ENCODE measurements at places on chromosomes 13 and 19. TPM values are rescaled to one million over a fixed set of nuclear protein-coding genes. Genes with fewer than 3 reads are reported as not detected.

DNA sequence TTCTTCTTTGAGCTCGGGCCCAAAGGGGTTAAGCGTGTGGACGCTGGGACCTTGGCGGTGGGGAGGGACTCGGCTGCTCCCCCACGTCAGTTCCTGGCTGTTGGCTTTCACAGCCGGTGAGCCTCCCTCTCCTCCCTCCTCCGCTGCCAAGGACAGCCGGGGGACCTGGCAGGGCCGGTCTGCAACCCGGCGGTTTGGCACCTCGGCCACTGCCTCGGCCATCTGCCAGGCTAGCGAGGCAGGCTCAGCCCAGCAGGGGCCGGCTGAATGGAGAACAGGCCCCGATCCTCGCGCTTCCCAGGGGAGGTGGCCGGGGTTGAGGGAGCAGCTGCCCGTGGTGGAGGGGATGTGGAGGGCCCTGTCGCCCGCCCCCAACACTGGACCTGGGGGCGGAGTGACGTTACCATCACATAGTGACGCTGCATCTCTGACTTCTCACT is 5.0 kb downstream of the TLE5 start:
- DNase-seq: no peak

DNA sequence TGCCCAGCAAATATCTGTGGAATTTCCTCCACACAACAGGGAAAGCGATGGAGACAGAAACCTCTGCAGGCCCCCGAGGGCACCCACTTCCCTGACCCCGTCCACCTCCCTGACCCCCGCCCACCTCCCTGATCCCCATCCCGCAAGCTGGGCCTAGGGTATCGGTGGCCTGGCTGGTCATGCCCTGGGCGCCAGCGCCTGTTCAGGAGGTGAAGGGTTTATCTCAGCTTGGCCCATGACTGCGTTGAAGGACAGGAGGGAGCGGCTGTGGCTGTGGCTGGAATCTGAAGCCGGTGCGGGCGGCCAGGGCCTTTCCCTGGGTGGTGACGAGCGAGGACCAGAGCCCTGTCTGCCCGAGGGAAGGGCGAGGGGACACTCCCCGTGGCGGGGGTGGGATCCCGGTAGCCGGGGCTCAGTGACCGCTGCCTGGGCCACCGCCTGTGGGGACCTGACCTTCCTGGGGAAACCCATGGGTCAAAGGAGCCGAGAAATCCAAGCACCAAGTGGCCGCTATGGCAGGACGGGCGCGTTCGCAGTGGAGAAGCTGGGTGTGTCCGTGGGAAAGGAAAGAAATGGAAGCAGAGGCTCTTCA is 20.7 kb downstream of the GAS6 start:
- no peak for DNase-seq

GRCh38 chr19:2170219-2170618 is 6.5 kb downstream of the DOT1L start:
- DNase-seq: no peak

- no peak for DNase-seq
Measured at GRCh38 chr13:77056382-77056781, 29.4 kb upstream of the FBXL3 start.

DNA sequence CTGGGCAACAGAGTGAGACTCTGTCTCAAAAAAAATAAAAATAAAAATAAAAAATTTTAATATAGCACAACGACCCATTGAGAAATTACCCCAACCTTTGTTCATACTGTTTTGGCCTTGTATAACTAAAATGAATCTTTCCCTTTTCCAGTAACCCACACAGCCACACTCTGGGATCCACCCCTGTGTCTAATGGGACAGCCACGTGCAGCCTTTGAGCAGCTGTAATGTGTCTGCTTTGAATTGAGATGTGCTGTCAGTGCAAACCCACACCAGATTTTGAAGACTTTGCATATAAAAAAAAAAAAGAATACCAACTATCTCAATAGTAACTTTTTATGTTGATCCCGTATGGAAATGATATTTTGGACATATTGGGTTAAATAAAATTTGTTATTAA is 112.7 kb upstream of the UBL3 start:
- no peak for DNase-seq

GRCh38 chr19:15911599-15912235 is 13.8 kb upstream of the CYP4F2 start:
- DNase-seq: no peak

DNA sequence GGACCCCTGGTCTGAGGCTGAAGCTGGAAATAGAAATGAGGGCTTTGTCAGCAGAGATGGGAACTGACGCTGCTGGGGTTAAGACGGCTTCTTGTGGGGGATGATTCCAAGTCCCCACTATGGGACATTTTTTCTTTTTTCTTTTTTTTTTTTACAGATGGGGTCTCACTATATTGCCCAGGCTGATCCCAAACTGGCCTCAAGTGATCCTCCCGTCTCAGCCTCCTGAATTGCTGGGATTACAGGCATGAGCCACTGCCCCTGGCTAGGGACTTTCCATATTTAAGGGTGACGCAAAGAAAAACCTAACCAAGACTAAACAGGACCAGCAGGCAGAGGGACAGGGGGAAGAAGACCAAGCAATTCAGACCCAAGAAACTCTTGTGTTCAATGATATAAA is 10.0 kb downstream of the LRFN3 start:
- DNase-seq: no peak

DNA sequence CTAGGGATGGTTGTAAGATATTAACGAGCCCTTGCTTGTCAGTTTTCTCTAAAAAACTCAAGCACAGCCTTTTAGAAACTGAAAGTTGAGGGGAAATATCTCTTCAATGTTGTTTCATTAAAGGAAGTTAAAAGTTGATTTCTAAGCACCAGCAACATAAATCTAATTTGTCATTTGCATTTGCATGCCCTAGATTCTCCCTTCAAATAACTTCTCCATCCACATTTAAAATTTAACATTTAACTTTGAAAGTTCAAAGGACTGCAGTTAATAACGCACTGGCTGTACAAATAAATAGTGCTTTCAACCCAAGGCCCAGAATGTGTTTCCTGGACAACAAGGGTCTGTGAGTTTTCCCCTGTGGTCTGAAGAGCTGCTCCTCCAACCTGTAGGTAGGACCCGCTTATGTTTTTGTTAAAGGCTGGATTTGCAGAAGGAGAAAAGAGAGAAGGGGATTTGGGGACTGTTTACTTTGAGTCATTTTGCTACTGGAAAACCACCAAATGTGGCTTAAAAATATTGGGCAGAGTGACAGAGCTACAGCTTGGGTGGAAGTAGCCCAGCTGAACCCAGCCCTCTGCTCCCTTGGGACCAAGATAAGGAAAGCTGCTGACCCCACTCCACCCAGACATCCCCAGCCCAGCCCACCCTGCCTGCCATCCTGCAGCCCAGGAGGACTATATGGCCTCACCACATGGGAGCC is 39.8 kb downstream of the TNFRSF19 start:
- no peak for DNase-seq

- DNase-seq: no peak
Measured at GRCh38 chr19:22628401-22628800, 5.7 kb upstream of the ZNF492 start.

GRCh38 chr13:102970542-102970941 is 95.7 kb downstream of the SLC10A2 start:
- no peak for DNase-seq

GRCh38 chr13:87078947-87079795 is 592.0 kb upstream of the SLITRK5 start:
- no peak for DNase-seq

- no peak for DNase-seq
Measured at GRCh38 chr13:44498502-44498901, 77.6 kb downstream of the TSC22D1 start.

GRCh38 chr19:43485951-43486350 is 18.6 kb downstream of the PHLDB3 start:
- no peak for DNase-seq

DNA sequence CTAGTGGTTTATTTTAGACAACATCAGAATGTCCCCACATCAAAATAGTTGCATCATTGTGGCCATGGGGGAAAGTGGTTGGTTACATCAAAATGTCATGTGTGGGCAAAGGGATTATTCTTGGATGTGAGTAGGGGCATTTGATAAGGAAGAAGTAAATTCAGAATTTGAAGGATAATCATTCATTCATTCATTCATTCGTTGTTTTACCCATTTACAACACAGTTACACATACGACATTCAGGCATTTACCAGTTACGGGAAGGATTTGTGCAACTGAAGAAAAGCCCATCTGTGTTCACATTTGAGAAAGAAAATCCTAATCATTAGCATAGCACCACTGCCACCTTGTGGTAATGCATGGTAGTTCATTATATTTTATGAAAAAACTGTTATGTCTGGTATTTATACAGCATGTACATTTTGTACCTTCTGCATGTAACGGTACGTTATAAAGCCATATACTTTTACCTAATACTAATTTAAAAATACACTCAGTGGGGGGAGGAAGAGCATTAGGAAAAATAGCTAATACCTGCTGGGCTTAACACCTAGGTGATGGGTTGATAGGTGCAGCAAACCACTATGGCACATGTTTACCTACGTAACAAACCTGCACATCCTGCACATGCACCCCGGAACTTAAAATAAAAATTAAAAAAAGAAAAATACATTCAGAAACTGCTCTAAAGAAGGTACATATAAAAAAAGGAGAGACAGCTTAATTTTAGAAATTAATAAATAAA is 62.1 kb downstream of the DGKH start:
- DNase-seq: no peak

DNA sequence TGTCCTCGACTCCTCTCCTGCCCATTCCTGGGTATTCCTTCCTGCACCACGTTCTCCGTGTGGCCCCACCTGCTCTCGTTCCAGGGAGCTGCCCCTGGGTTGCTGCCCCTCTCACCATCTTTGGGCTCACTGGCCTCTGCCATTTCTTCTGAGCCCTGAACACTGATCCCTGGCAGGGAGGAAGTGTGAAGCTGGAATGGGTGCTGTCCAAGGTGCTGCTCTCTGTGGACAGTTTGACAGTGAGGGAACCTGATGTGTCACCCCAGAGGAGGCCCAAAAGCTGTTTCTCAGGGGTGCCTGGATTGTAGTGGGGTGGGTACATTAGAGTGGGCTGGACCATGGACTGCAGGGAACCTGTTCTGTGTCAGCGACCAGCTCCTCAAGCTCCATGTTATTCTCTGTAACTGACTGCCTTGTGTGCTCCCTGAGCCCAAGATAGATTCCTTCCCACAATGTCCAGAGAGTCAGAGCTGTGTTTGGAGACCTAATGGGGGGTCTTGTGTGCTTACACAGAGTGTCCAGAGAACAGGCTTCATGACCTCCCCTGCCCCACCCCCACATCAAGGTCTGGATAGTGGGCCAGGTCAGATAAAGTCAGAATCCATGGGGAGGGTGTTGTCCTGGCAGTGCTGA is 7.2 kb upstream of the CEACAM8 start:
- DNase-seq: no peak

DNA sequence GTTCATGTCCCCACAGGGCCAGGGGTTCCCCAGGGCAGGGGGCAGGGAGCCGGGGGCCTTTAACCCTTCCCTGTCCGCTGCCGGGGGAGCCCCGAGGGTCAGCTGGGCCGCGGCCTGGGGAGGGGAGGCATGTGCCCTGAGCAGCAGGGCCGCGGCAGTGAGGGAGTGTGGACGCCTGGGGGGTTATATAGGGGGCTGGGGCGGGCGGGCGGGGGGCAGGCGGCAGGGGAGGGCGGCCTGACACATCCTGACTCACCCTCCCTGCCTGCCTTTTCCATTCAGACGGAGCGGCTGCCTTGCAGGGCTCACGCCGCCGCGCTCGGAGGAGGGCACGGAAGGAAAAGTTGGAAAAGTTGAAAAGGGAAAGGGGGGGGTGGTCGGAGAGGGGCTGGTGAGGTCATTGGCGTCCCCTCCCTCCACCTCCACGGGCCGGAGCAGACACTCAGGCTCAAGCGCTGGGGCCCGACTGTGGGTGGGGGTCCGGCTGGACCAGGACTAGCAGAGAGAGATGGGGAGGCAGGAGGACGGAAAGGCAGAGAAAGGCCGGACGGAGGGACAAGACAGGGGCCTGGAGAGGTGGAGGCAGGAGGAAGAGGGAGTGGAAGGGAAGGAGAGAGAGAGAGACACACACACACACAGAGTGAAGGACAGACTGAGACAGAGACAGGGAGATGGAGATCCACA is at the start of gene IL11:
TSS of gene IL11 (minus strand) at position 159 of the 684 bp plus-strand sequence. CDS start at position 6, 153 bp downstream.
- DNase-seq: no peak

- DNase-seq: no peak
Measured at GRCh38 chr13:34767778-34768177, 174.3 kb upstream of the NBEA start.

- DNase-seq: no peak
Measured at GRCh38 chr19:38003438-38004185, 96.6 kb downstream of the SIPA1L3 start.

DNA sequence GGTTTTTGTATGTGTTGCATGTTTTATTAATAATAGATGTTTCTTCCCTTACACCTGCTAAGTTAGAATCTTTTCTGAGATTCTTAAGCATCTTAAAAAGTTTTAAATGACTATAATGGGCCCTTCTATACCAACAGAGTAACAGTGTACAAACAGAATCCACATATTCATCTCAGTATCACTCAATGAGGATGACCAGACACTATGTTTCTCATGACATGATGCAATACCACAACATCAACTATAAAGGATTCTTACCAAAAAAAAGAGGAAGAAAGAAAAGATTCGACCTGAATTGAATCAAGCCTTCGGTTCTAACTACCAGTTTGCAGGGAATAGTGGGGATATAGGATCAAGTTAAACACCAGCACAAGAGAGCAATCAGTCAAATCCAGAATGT is 56.5 kb downstream of the INTS6 start:
- DNase-seq: no peak

DNA sequence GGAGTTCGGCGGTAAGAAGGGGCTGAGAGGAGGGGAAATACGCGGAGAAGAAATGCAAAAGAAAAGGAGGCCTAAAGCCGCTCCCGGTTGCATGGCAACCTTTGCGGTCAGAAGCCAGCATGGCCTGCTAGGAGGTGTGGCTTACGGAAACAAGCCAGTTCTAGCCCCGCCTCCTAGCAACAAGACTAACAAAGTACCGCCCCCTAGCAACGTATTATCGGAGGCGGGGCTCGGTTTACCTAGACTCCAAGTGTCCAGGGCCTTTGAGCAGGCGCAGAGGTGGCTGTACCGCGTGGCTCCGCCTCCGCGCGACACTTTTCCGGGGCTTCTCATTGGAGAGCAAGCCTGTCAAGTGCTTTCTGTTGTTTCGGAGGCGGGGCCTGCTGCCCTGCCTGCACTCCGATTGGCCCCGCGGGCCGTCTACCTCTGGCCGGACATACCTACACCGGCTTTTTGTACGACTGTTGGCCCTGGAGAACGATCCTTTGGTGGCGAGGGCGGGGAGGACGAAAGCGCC is 339 bp upstream of the CYTH2 start:
- DNase-seq: peak; percentile 99

GRCh38 chr13:74675182-74675581 is 541.0 kb upstream of the KLF12 start:
- no peak for DNase-seq

The UHRF1 gene
- total RNA-seq: 27.6 TPM

The ELAVL3 gene
- total RNA-seq: 0.63 TPM

The POGLUT2 gene
- total RNA-seq: 22.7 TPM

The SYNE4 gene
- total RNA-seq: 17.0 TPM

The ZNF426 gene
- 32.4 TPM for total RNA-seq

The NLRP11 gene
- not detected for total RNA-seq

The JAK3 gene
- 10.7 TPM for total RNA-seq

The ETV2 gene
- total RNA-seq: 1.5 TPM

The FFAR1 gene
- total RNA-seq: 1.2 TPM

The CEACAM16 gene
- total RNA-seq: not detected
